ENCODE measurements at places on chromosomes 5 and 9. TPM values are rescaled to one million over a fixed set of nuclear protein-coding genes. Genes with fewer than 3 reads are reported as not detected.

C9 gene
- total RNA-seq, result not detected

- H3K27ac ChIP-seq, result no peak overlapping the region
- H3K4me3 ChIP-seq, result no peak overlapping the region
- H3K27me3 ChIP-seq, result no peaks in the 10 kb centered on the region
- H3K36me3 ChIP-seq, result no peaks in the 10 kb centered on the region
- peaks cover 7% of the 10 kb centered on the region for H3K4me1 ChIP-seq
These were observed 368.7 kb downstream of the EBF1 start for GRCh38 chr5:158731014-158731413.

DNA sequence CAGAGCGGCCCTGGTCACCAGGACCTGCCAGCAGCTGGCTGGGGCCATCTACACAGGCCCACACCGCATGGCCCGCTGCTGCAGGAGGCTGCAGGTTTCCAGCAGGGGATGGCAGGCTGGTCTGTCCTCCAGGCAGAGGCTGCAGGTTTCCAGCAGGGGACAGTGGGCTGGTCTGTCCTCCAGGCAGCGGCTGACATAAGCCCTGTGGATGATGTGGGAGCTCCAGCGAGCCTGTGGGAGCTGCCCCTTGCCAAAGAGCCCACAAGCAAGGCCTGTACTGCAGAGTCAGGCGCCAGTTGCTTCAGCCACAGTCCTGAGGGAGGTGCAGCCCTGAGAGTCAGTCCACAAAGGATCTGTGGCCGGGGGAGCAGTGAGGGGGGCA, 18.5 kb downstream of the TPPP start:
- DNase-seq, result peak; percentile 43
- H3K4me3 ChIP-seq, result no peak overlapping the region
- no peaks in the 10 kb centered on the region for H3K27me3 ChIP-seq
- no peaks in the 10 kb centered on the region for H3K36me3 ChIP-seq

- H3K27ac ChIP-seq, result no peak overlapping the region
- no peak for DNase-seq
- no peaks in the 10 kb centered on the region for H3K36me3 ChIP-seq
- no peak overlapping the region for H3K4me3 ChIP-seq
- H3K4me1 ChIP-seq, result peaks cover 9% of the 10 kb centered on the region
These were observed 23.5 kb upstream of the SMIM23 start for GRCh38 chr5:171762021-171762608.

AQP3 gene
- total RNA-seq, result 1,636 TPM

DNA sequence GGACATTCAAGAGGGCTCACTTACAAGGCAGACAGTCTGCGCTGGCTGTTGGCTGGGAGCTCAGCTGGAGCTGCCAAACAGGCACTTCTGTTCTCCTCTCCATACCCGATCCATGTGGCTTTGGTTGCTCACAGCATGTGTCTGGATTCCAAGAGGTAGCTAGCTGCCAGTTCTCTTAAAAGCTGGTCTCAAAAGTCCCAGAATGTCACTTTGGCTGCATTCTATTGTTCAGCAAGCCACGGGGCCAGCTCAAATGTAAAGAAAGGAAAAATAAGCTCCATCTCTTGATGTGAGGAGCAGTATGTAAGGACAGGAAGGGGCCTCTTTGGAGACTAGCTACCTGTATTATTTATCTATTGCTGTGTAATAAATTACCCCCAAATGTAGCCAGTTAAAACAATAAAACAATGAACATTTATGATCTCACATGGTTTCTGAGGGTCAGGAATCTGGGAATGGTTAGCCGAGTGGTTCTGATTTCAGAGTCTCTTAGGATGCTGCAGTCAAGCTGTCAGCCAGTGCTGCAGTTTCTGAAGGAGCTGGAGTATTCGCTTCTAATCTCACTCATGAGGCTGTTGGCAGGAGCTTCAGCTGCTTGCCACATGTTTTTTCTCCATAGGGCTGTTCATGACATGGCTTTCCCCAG, 112.7 kb upstream of the CLINT1 start:
- DNase-seq, result no peak
- no peaks in the 10 kb centered on the region for H3K27me3 ChIP-seq
- H3K27ac ChIP-seq, result no peak overlapping the region
- H3K4me1 ChIP-seq, result no peaks in the 10 kb centered on the region
- no peak overlapping the region for H3K4me3 ChIP-seq
